Pulmonary artery endothelial cell (primary cell): ENCODE measurements at places on chromosomes 13 and 19. TPM values are rescaled to one million over a fixed set of nuclear protein-coding genes. Genes with fewer than 3 reads are reported as not detected.

Gene UPK1A
- total RNA-seq, result not detected in 2 replicates

DNA sequence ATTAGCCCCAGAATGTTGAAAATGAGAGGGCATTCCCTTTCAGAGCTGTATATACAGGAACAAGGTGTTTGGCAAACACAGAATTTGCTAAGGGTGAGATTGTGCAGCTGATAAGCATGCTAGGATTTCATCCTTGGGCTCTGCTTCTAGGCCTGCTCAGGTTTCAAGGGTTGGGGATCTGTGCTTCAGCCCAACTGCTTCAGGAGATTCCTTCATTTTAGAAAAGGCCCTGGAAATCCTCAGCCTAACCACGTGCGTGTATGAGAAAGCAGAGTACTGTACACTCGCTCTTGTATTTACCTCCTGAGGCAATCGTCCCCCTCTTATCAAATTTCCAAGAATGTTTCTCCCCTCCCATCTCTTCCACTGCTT, 291.6 kb upstream of the ARGLU1 start:
- no peak for DNase-seq

- DNase-seq, result no peak
Observed at GRCh38 chr19:49596954-49597702, 6.1 kb downstream of the PRR12 start.

DNA sequence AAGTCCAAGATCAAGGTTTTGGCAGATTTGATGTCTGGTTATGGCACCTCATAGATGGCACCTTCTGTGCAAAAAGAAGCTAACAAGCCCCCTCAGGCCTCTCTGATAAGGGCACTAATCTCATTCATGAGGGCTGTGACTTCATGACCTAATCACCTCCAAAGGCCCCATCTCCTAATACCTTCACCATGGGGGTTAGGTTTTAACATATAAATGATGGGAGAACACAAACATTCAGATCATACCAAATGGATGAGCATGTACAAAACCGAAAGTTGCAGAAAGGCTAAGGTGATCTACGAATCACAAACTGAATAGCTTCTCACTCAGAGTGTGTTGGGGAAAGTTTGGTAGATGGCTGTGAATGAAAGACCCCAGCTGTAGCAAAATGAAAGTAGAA, 217.4 kb downstream of the TBC1D4 start:
- DNase-seq, result no peak

- peak; percentile 80 for DNase-seq
Observed at GRCh38 chr13:76764429-76764828, 121.8 kb downstream of the KCTD12 start.

DNA sequence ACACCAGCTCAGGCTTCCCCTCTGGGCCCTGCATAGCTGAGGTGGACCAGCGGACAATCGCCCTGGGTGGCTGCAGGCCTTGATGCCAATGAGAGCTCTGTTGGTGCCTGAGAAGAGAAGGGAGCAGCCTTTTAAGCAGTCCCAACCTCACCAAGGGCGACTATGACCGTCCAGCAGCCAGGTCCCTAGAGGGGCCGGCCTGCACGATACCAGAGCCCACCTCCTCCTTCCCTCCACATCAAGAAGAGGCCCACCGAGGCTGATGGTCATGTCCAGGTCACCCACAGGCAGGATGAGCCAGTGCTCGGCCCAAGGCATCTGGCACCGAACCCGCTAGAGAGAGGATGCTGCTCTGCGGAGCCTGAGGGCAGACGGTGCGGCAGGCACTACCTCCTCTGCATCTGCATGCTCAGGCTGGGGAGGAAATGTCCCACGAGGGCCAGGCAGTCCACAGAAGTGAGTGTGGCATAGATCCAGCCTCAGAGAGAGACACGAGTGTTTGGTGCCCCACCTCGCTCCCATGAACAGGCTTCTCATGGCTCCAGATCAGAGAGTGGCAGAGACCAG, 219.4 kb downstream of the TUBA3C start:
- DNase-seq, result no peak

DNA sequence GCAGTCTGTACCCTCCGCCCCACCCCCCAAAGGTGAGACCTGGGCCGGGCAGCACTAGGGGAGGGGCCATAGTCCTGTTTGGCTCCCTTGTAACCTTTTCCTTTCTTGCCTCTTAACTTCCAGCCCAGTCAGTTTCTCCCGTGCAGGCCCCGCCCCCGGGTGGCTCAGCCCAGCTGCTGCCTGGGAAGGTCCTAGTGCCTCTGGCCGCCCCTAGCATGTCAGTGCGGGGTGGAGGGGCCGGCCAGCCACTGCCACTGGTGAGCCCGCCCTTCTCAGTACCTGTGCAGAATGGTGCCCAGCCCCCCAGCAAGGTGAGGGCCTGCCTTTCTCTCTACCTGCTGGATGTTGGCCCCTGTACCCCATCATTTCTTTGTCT, 10.5 kb upstream of the PRR19 start:
- DNase-seq, result no peak

DNA sequence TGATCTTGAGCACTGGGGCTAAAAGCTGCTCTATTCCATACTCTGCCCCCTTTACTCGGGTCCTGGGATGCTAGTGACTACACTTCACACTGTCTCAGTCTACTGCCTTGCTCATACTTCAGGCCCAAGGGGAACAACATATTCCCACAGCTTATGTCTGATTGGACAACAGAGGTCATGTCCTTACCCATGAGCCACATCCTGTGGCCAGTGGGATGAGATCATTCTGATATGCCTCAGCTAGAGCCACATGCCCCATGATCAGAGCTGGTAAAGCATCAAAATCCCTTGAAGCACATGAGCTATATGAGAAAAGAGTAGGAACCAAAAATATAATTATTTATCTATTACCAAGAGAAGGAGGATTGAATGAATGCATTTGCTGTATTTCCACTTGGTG, 290.1 kb upstream of the TSHZ3 start:
- no peak for DNase-seq

DNA sequence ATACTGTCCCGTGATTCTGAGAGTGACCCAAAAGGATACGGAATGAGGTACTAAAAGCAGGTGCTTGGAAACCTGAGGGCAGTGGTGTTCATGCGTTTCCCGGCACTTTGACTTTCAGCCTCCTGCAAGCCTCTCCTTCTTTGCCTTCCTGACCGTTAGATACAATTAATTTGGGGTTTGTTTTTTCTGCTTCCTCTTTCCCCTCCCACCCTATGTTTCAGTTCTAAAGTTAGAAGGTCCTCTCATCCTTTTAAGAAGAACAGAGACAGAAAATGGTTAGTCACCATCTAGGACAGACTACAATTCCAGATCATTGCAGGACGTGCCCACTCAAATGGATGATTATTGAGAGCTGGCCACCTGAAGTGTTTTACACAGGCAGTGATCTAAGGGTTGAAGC, 1.8 kb upstream of the LILRB4 start:
- DNase-seq, result no peak

GRCh38 chr19:46783670-46784069, 4.7 kb downstream of the SLC1A5 start:
- DNase-seq, result no peak

GRCh38 chr19:52660981-52661380, 22.8 kb upstream of the ZNF83 start:
- no peak for DNase-seq
